HT1080 (cell line): ENCODE measurements at places on chromosomes 6 and 20. TPM values are rescaled to one million over a fixed set of nuclear protein-coding genes. Genes with fewer than 3 reads are reported as not detected.

SRF gene
- total RNA-seq: 32.8 and 35.5 TPM in 2 replicates

KCNB1 gene
- 0.02 TPM in 1 of 2 replicates, not detected in the other for total RNA-seq

RPS6KA2 gene
- 3.2 and 5.8 TPM in 2 replicates for total RNA-seq

SPATS1 gene
- not detected in 2 replicates for total RNA-seq

RTN4IP1 gene
- total RNA-seq: 11.3 and 12.0 TPM in 2 replicates

LHFPL5 gene
- total RNA-seq: 0.70 TPM in 1 of 2 replicates, not detected in the other

TULP4 gene
- total RNA-seq: 24.9 and 27.8 TPM in 2 replicates

IRF4 gene
- 0.10 TPM in 1 of 2 replicates, not detected in the other for total RNA-seq

CCND3 gene
- 44.5 and 53.6 TPM in 2 replicates for total RNA-seq

TRIM38 gene
- 3.8 and 4.3 TPM in 2 replicates for total RNA-seq

DEFB132 gene
- not detected in 2 replicates for total RNA-seq

RNF114 gene
- 78.7 and 84.9 TPM in 2 replicates for total RNA-seq

ELOVL2 gene
- 2.3 and 3.3 TPM in 2 replicates for total RNA-seq

KHDC1 gene
- 2.6 and 4.2 TPM in 2 replicates for total RNA-seq

SNAP25 gene
- 2.1 and 2.9 TPM in 2 replicates for total RNA-seq

GRCh38 chr20:47493175-47493962 lies 8.3 kb upstream of the NCOA3 start:
- peak; percentile 58 for DNase-seq

DNA sequence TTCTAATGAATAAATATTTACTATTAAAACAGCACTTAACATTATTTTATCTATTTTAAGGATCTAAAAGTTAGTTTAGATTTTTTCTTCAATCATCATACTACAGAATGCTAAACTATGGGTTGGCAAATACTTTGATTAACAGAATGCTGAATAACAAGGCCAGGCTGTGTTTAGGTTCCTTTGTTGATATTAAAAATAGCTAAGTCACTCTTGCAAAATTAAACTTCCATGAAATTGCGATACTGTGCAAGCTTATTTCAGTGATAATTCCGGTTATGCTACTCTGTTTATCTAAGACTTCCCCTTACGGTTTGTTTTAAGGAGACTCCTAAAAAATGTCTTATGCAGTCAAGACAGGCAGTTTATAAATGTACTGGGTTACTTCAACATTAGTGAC lies 2.8 kb downstream of the RNF24 start:
- DNase-seq: no peak

DNA sequence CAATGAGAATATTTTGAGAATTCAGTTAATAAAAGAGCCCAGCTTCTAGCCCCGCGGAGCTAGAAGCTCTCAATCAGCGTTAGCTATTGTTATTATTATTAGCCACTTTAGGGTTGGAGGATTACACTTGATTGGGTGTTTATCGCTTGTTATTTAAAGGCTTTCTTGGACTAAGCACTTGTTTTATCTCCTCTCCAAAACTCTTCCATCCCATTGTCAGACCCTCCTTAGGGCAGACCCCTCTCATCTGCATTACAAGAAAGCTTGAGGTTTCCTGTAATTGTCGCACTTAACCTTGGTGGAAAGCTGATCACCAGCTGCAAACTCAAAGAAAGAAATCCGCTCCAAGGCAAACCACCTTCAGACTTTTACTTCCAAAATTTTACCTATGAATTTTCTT lies 4.8 kb downstream of the DPPA5 start:
- no peak for DNase-seq

DNA sequence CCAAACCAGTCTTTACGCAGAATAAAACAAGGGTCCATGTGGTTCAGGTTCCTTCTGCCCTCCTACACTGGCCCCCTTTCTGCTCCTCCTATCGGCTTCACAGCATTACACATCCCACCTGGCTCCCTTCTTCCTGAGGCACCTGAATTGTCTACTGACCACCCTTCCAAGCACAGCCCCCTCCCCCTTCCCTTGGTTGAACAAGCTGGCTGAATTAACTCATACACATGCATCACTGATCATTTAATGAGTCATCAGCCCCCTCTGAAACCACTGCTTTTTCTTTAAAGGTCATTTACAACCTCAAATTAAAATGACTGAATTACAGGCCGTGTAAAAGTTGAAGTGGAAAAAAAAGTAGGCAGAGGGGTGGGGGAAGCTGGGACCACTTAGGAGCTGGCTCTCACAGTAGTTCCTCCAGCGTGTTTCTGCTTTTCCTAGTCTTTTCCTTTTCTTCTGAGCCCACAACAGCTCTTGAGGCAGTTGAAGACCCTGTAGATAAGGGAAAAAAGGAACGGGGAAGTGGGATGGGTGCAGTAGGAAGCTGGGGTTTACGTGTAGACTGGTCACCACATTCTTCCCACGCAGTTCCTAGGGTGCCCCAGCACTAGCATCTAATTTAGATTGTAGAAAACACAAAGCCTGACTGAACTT lies 67.6 kb downstream of the FYN start:
- peak; percentile 81 for DNase-seq

- no peak for DNase-seq
Measured at GRCh38 chr6:158868890-158869825, 50.0 kb upstream of the EZR start.

DNA sequence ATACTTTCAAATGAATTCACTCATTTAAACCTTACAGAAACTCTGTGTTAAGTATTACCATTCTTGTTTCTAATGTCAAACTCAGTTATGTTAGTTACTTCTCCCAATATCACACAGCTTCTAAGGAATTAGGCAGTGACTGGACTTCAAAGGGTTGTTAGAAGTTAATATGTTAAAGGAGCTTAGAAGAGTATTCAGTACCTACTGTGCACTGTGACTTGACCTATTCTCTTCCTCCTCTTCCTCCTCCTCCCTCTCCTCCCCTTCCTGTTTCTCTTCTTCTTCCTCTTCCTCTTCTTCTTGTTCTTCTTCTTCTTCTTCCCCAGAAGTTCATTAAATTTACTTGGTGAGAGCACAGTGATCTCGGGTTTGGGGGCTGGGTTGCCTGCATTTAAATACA lies 325.6 kb upstream of the SLC35B3 start:
- no peak for DNase-seq

DNA sequence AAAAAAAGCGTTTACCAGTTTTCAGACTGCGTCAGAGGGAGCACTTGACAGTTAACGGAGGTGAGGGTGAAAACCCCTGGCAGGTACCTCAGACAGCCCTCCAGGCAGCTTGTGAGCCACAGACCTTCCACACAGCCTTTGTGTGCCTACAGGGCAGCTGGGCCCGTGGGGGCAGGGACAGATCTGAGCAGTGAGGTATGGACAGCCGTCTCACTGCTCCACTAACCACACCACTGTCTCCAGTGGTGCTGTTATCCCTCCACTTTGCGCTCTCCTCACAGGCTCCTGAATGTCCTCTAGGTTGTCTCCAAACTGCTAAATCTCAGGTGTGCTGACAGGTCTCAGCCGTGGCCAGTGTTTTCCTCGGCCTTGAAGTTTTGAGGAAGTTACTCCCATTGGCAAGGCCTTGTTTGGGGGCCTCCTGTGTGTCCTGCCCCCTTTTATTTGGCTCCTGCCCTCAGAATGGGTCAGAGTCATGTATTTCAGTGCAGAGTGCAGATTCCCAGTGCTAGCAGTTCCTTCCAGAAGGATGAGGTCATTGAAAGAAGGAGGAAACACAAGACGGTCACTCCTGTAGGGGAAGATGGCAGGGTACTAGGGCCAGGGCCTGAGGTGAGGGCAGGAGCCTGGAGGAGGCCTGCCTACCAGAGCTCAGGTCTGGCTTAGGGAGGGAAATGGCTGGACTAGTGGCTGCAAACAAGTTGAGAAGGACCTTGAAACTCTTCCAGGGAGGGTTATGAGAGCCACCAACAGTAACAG lies 11.8 kb downstream of the GFRA4 start:
- DNase-seq: no peak

- peak; percentile 15 for DNase-seq
Measured at GRCh38 chr6:23173234-23173633, 603.9 kb downstream of the HDGFL1 start.

DNA sequence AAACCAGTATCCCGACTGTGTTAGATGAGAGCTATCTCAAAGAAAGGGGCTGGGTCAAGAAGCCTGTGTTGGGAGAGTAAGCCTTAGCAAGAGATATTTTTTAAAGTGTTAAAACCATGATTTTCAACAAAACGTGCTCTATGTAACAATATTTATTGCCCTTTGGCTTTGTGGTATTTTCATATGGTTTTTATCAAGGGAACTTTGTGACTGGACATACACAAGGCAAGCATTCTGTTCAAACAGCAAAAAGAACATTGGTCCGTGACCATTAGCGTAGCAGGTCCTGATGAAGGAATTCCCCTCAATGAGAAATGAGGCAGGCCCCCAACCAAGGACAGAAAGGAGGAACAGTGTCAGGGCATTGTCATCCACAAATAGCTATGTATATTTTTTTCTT lies 222.6 kb downstream of the MYLK4 start:
- no peak for DNase-seq

- DNase-seq: no peak
Measured at GRCh38 chr6:38355519-38355918, 284.2 kb downstream of the BTBD9 start.

GRCh38 chr6:79143320-79143898 lies 65.4 kb upstream of the PHIP start:
- DNase-seq: no peak

- no peak for DNase-seq
Measured at GRCh38 chr6:7311176-7311575, 1.8 kb downstream of the SSR1 start.

DNA sequence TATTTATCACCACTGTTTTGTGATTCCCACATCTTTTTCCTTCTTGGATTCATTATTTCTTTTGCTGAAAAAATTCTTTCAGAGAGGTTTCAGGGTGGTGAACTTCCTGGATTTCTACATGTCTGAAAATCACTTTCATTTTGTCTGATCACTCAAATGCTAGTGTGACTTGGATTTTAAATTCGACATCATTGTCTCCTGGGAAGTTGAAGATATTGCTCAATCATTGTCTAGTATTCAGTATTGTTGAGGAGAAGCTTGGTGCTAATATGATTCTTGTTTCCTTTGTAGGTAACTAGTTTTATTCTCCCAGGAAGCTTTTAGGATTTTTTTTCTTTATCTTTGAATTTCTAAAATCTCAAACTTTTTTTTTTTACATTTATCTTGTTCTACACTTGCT lies 45.0 kb downstream of the DNAH8 start:
- DNase-seq: no peak

DNA sequence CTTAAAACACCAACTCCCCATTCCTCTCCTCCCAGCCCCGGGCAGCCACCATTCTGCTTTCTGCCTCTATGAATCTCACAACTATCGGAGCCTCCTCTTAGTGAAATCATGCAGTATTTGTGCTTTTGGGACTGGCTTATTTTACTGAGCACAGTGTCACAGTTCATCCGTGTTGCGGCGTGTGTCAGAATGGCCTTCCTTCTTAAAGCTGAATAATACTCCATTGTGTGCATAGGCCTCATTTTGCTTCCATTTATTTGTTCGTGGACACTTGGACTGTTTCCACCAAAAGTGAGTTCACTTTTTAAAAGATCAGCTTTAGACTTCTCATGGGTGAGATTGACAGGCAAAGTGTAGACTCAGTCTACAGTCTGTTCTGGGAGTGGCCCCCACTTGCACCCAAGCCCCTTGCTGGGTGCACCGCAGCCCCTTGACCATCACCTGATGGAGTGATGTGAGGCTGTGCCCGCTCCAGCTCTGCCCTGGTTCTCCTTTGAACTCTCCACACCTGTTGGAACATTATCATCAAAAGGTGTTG lies 12.6 kb downstream of the DUSP22 start:
- DNase-seq: no peak

DNA sequence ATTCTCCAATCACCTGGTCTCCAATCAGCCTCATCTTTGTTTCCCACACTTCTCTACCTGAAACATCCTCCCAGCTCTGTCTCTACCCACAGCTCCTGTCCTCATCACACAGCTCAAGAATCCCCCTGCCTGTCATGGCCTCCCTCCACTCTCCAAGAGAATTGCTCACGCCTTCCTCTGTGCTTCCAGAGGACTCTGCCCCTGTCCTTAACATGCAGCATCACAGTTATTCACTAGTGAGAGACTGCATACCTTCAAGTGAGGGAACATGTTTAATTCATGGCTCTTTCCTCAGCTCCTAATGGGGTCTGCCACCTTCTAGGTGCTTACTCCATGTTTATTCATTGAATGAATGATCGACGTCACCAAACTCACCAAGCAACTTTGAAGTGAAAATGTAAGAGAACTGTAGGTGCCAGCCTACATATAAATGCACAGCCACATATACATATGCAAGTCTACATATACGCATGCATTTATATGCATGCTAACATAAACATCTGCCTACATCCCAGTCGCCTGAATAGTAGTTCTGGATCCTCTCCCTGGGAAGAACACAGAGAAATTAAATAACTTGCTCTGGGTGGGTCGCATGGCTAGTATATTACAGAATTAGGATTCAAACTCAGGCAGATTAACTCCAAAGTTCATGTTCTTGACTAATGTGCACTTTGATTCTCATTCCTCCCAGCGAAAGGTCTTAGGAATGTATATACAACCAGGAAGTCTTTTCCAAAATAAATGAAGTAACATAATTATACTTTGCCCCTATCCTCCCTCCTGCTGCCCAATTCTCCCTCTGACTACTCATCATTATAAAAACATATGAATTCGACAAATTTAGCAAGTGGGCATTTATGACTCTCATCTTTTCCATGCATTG lies 295.6 kb downstream of the MAFB start:
- DNase-seq: no peak

DNA sequence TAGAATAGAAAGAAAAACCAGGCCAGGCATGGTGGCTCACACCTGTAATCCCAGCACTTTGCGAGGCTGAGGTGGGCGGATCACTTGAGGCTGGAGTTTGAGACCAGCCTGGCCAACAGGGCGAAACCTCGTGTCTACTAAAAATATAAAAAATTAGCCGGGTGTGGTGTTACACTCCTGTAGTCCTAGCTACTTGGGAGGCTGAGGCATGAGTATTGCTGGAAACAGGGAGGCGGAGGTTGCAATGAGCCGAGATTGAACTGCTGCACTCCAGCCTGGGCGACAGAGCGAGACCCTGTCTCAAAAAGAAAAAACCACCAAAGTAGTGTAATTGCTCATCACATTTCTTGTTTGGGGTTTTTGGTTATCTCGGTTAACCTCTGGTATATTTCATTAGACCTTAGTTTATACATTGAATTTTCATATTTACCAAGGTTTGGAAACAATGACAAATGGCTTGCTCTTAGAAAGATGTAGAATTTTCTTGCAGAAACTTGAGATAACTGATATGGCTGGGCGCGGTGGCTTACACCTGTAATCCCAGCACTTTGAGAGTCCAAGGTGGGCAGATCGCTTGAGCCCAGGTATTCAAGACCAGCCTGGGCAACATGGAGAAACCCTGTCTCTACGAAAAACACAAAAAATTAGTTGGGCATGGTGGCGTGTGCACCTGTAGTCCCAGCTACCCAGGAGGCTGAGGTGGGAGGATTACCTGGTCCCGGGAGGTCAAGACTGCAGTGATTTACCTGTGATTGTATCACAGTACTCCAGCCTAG lies 14.2 kb downstream of the ITCH start:
- DNase-seq: no peak

DNA sequence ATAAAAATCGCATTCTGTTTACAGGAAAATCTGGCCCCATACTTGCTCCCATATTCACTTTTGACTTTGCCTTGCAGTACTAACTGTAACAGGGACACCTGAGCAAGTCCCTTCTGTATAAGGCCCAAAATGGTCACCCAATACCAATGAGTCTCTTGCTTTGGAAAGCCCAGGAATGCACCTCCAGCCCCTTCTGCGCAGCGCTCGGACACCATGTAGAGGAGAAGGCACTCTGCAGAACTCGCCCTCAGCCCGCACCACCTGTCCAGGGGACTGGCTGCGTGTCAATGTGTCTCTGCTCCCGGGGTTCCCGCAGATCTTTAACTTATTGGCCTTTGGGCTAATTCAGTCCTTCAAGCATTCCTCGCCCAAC lies 746 bp upstream of the PRND start:
- no peak for DNase-seq

GRCh38 chr6:125904871-125905270 lies 51.7 kb upstream of the HINT3 start:
- peak; percentile 95 for DNase-seq
